ENCODE measurements at places on chromosomes 11 and 22.

GRCh38 chr11:95268391-95268790 lies 37.4 kb upstream of the SESN3 start:
- DNase-seq: no peak

DNA sequence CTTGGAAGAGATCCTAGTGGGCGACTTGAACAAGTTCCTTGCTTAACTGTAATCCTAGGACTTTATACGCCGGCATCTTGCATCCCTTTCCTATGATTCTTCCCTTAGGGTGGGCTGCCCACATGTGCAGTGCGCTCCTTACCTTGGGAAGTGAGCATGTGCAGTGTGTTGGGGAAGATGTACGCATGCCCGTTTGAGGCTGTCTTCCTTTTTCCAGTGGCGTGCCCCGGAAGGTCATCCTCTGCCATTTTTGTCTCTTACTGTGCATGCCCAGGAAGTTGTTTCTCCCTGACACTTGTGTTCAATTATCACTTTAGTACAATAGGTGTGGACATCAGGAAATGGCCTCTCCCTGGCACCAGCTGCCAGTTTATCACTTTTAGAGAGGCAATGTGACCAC lies 936.5 kb downstream of the TBC1D22A start:
- no peak for DNase-seq

- DNase-seq: no peak
Measured at GRCh38 chr11:8784954-8785353, 102.4 kb downstream of the RPL27A start.

DNA sequence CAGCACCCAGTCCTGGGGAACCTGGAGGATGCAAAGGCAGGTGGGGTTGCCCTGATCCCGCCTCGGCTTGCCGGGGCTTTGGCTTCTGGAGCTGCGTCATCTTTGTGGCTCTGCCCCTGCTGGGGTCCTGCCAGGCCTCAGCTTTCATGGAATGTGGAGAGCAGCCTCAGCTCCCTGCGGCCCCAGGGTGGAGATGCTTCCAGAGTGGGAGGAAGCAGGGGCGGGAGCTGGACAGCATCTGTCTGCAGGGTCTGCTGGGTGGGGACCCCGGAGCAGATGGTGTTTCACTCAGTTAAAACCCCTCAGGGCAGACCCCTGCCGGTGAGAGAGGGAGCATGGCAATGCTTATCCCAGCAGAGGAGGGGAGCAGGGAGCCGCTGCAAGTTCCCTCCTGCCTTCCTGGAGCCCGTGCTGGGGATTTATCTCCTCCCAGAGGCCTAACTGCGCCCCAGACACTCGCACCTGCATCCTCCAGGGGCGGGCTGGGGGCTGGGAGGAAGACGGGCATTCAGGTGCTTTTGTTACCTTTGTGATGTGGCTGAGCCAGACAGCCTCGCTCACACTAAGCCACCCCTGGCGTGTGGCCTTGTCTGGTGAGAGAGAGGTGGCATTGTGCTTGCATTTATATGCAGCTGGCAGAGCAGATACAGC lies 15.7 kb downstream of the GRIK4 start:
- no peak for DNase-seq

DNA sequence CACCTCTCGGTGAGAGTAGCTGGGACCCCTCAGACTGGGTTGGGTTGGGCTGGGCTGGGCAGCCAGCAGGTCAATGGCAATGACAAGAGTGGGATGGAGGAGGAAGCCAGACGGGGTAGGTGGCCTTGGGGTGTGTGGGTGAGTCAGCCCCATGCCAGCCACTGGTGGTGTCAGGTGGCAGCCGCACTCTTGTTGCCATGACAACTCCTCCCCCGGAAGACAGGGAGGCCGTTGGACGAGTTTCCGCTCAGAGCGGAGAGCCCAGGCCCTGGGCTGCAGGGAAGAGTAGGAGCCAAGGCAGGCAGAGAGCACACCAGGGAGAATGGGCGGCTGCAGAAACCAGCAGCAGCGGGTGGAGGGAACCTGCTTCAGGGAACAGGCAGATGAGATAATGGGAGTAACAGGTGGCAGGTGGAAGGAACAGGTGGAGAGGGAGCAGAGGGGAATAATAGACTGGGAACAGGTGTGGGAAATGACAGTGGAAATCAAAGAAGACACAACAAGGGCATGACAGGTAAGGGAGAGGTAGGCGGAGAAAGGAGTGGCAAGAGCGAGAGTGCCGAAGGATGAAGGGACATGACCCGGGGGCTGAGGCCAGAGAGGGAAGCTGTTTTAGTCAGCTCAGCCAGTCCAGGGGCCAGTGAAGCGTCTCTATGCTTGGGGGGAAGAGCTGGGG lies 8.7 kb downstream of the SPTBN2 start:
- DNase-seq: no peak

DNA sequence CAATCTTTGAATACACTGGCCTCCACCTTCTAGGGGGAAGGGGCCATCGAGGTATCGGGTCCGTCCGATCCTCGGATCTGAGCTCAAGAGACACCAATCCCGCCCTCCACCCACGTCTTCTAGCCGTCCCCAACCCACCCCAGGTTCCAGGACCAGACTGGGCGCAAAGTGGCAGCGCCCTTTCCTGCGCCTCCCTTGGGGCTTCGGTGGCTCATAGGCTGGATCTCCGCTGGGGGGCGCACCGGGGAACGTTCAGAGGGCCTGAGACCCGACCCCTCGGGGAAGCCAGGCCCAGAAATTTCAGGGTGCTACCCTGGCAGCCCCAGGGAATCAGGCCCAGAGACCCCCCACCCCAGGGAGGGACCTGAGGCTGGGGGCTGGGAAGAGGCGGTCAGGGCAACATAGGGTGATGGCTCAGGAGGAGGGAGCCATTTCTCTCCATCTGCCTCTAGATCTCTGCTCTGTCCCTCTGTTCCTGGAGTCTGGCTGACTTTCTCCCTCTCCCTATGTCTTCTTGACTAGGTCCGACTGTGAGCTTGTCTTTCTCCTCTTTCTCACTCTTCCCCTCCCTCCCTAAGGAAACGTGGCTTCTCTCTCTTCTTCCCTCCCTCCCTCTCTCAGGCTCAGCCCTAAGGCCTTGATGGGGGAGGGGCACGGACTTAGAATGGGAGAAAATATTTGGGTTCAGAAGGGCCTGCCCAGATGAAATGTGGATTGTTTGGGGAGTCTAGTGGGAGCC lies 1.1 kb downstream of the CREB3L1 start:
- peak; percentile 66 for DNase-seq

DNA sequence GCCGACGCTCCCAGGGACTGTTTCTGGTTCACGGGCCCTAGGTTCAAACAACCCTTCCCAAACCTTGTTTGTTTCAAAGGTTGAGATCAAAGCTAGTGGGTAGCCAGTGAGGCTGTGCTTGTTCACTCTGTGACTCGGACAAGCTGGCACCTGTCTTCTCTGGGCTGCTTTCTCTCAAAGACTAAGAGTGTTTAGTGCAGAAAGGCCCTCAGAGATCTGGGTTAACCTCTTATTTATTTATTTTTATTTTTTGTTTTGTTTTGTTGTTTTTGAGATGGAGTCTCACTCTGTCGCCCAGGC lies 13.0 kb upstream of the MALAT1 start:
- no peak for DNase-seq

GRCh38 chr11:60170566-60170965 lies 12.3 kb downstream of the MS4A6A start:
- DNase-seq: peak; percentile 23

GRCh38 chr22:32317524-32317923 lies 40.1 kb upstream of the RFPL3 start:
- no peak for DNase-seq

DNA sequence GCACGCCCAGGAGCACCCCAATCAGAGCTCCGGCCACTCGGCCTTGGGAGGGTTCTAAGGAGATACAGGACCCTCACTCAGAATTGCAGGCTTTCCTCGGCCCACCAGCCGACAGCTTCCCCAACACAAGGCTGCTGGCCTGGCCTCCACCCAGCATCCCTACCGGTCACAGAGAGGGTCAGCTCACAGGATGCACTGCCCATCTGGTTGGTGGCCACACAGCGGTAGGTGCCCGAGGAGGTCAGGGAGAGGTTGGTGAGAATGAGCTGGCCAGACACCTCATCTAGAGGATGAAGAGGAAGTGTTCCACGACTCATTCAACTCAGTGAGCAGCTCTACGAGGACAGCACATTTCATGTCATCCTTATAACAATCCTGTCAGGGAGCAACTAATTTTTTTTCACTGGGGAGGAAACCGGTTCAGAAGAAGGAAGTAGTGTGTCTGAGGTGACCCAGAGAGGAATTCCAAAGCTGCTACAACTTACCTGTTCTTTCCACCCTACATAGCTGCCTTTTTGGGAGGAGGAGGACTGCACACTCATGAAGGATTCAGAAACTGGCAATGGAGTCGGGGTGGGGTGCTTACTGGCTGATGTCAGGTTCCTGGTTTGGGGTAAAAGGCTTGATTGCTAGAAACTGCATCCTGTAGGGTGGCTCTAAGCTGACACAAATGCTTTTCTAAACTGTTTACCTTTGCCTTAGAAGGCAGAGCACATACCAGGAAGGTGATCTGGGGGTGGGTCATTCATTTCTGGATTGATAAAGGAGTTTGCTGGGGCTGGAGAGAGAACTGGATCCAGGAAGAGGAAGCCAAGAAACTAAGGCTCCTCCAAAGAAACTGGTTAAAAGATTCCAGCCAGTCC lies 3.3 kb downstream of the VSIG2 start:
- DNase-seq: peak; percentile 38

- DNase-seq: no peak
Measured at GRCh38 chr11:93736129-93736528, 5.2 kb downstream of the TAF1D start.

- no peak for DNase-seq
Measured at GRCh38 chr22:49247194-49247924, 580.3 kb downstream of the BRD1 start.

DNA sequence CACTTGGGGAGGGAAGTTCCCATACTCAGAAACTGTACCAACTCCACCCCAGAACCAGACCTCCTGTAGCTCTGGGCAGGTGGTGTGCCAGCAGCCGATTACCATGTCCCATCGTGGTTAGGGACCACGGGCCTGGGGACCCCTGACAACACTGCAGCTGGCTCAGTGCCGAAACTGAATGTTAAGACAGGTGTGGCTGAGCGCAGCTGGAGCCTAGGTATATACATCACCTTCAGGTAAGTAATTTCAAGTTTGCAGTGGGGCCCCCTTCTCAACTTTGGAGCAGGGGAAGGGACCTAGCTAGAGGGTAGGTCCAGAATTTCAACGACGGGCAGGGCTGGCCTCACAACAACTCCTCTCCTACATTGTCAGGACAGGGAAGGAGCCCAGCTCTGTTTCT lies 20.7 kb upstream of the PISD start:
- no peak for DNase-seq

- peak; percentile 50 for DNase-seq
Measured at GRCh38 chr22:30252411-30253204, 6.0 kb upstream of the LIF start.

- no peak for DNase-seq
Measured at GRCh38 chr11:34667810-34668582, 47.1 kb downstream of the EHF start.

DNA sequence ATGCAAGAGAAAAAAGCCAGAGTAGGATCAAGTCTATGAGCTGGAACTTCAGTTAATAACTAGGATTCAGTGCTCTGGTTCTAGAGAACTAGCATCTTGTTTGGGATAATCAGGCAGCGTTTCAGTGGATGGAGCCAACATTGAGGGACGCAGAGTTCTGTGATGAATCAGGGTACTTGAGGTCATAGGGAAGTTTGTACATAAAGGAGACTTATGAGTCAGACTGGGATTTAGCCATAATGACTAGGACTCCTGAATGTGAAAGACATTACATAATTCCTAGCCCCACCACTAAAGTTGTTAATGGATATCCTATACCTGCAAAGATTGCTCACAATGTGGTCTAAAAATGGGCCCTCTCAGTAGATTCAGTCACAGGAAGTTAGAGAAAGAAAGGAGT lies 6.8 kb downstream of the SLN start:
- no peak for DNase-seq

DNA sequence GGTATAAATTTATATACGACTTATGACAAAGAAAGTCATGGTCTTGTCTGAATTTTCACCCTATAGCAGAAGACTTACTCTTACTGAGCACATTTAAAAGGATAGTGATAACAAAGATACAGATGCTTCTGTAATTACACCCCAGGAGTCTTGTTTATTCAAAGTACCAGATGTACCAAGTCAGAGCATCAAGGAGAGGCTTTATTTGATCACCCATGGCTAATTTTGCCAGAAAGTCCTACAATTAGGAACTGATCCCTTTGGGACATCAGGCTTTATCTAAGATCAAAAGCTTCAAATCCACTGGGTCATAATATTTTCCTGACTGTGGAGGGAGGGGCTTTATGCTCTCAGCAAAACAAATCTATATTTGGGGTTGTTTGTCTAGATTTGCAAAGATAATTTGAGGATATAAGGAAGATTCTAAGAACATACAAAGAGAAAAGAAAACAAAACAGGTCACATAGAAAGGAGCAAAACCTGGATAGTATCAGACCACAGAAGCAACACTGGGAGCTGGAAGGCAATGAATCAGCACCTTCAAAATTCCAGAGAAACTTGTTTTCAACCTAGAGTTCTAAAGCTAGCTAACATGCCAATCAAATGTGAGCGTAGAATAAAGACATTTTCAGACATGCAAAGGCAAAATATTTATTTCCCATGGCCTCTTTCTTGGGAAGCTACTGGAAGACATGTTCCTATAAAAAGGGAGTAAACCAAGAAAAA lies 124.8 kb upstream of the CSNK2A3 start:
- DNase-seq: no peak

- DNase-seq: no peak
Measured at GRCh38 chr22:41085842-41086241, 6.5 kb upstream of the EP300 start.

DNA sequence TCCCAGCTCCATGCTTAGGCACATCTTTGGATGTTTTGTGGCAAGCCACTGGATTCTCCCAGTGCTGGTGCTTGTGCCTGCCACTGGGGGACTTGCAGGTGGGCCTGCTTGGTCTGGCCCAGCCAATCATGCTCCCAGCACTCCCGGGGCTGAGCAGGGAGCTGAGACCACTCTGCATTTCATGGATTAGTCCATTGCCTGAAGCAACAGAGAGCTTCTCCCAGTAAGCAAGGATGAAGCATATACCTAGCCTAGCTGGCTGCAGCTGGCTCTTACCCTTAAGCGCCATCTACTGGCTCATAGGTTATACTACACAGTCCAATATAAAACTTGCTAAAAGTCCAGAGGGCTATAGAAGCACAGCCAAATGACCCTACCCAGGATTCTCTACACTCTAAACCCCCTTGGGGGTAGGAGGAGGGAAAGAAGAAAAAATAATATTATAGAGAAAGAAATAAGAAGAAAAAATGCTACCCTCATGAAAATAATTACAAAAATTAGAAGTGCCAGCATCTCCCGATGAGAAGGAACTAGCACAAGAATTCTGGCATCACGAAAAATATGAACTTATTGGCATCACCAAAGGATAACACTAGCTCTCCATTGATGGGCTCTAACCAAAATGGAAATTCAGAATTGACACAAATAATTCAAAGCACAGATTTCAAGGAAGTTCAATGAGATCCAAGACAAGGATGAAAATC lies 275.3 kb downstream of the C11orf87 start:
- peak; percentile 83 for DNase-seq
